ENCODE measurements at places on chromosomes 2 and 18.

GRCh38 chr18:49920731-49921130 is 107.4 kb upstream of the ACAA2 start:
- no peak for DNase-seq

GRCh38 chr2:234286118-234286598 is 210.7 kb downstream of the ARL4C start:
- DNase-seq, result no peak

- DNase-seq, result no peak
Observed at GRCh38 chr2:73109431-73110167, 3.1 kb downstream of the RAB11FIP5 start.

- no peak for DNase-seq
Observed at GRCh38 chr2:283996-284794, 3.7 kb downstream of the ALKAL2 start.

DNA sequence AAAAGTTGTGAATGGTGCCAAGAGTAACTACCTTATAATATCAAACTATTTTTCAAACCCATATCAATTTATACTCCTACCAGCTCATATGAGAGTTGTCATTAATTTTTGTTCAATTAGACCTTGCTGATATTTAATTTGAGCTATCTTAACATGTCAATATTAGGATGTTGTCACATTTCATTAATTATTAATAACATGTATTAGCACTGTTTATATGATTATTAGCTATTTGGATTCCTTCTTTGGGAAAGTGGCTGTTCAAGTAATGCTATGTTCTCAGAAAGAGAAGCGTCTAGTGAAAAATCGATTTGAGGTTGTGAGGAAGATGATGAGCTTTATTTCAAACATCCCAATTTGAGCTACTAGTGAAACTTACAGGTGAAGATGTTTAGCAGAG is 620.2 kb downstream of the KCNJ3 start:
- no peak for DNase-seq

DNA sequence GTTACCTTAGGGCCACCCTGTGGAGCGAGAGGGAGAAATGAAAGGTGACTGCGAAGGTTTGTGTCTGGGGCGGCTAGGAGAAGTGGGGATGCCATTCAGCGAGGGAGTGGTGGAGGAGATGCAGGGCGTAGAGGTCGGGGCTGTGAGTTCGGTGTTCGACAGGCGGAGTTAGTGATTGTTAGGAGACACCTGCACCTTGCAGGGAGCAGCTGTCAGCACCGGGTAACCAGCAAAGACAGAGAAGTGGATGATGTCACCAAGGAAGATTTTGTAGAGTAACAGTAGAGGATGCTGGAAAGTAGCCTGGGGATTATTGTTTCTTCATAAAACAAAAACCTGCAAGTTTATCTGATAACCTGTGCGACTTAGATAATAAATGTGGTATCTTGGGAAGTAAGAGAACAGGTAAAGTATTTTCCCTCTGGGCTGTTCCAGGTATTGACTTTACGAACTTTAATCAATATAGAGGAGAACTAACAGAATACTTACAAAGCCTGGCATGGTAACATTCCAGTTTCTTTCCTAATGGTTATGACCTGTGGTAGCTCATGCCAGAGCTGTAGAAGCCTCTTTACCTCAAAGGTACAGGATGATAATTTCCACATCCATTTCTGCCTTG is 63.8 kb downstream of the SPTBN1 start:
- no peak for DNase-seq

- no peak for DNase-seq
Observed at GRCh38 chr2:54871457-54872107, 148.1 kb downstream of the EML6 start.

GRCh38 chr2:205041472-205042130 is 496.3 kb downstream of the PARD3B start:
- peak; percentile 47 for DNase-seq

Data from left lobe of liver (tissue), 2 donors.